Left forelimb (tissue), 1 donor: ENCODE measurements at places on chromosomes 7 and 10.

DNA sequence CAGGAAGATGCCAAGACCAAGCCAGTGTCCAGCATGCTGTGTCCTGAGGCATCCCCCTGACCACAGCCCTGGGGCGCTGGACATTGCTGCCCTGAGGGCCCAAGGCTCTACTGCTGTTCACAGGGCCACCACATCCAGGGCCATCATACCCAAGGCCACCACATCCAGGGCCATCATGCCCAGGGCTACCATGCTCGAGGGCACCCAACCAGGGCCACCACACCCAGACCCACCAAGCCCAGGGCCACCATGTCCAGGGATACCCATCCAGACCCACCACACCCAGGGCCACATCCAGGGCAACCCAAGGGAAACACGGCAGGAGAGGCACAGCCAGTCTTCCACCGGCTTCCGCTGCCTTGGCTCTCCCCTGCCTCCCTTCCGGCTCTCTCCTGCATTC lies 17.1 kb downstream of the STK32C start:
- no peak for DNase-seq

DNA sequence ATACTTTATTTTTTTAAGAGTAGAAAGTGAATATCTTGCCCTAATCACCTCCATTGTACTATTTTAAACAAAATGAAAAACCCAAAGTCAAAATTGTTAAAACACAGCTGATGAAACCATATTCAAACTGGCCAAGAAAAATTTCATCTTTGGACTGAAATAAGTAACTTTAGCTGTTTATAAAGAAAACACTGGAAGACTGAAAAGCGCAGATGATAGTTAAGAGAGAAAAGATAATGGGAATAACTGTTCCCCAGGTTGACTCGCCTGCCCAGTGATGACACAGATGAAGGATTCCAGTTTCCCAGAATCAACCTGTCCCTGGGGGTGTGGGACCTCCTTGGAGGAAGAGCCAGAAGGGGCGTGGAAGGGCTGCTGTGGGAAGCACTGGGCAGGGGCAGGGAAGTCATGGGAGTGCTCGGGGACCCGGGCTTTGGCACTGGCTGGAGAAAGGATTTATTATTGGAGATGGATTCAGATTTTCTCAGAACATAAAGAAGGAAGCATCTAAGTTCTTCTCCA lies 43.1 kb downstream of the DENND2A start:
- no peak for DNase-seq

DNA sequence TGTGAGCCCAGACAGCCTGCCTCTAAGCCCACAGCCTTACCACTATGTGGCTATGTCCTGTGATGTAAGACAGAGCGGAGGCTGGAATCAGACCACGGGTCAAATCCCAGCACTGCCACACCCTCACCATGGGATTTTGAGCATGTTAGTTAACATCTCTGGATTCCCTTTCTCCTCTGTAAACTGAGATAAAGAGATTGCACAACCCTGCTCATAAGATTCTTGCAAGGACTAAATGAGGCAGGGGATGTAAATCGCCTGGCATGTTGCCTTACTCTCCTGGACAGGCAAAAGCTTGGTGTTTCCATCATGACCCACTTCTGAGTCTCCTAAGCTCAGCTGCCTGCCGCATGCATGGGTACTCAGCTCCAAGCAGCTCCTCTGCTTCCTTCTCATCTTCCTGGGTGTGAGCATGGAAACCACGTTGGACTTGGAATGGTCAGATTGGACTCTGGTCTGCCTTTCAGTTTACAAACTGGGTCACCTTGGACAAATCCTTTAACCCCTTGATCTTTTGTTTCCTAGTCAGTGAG lies 41.3 kb upstream of the MTURN start:
- DNase-seq: no peak

DNA sequence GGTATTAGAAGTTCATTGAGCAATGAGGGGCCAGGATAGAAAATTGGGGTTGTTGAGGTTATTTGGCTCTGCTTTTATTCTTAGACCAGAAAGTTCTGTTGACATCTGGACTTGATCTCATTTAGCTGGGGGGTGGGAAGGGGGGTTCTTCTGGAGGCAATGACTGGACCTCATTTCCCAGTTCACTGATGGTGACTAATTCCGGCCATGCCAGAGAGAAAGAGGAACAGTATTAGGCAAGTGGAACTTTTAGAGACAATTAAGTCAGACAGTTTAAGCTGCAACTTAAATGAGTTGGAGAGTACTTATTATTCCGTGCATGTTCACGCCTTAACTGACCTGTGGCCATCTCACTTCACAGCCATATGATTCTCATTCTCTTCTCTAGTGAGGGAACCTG lies 512.5 kb downstream of the REEP3 start:
- DNase-seq: no peak

DNA sequence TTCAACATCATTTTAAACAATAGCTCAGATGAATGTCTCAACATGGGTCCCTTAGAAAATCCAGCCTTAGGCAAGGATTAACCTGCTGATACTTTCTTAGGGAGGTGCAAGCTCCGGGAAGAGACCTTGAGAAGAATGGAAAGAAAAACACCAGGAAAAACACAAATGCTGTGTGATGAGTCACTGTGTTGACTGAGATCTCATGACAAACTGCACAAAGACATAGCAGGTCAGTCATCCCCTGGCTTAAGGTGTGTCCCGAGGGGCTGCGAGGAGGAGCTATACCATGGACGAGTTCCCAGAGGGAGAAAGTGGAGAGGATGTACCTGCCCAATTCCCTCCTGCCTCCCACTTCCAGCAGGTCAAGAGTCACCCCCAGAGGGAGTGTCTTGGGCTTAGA lies 98.0 kb downstream of the TEX36 start:
- DNase-seq: no peak

GRCh38 chr7:28083998-28084985 lies 96.3 kb downstream of the JAZF1 start:
- DNase-seq: no peak

- no peak for DNase-seq
Observed at GRCh38 chr10:68208424-68209042, 23.4 kb downstream of the ATOH7 start.

DNA sequence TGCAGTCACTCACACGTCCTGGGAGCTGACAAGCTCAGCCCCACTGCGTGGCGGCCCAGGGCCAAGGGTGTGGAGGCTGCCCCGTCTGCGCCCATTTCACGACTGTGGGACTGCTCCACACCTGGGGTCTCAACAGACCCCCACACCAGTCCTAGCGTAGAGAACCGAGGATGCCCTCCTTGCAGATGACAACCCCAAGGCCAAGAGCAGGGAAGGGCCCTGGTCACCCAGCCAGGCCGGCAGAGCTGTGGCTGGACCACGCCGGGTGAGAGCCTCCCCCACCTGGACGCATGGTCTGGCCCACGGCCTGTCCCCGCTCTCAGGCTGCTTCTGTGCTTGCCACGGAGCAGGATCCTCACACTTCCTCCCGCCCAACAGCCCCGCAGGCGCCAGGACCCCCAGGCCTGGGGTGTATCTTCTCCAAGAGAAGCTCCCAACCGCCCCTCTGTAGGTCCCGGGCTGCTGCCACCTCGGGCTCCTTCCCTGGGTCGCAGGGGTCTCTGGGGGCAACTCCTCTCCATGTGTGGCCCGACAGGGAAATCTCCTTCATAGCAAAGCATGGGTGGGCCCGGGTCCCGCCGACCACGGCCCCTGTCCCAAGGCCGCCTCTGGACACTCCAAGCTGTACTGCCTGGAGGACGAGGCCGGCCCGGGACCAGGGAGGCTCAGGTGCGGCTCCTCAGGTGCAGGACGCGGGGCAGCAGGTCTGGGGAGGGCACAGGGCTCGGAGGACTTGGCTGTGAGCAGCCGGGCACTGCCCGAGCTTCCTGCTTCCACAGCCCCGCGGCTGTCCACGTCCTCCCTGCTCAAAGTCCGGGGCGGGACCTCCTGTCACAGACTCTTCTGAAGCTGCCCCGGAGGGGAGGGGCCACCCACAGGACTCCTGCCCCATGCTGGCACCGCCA lies 88.8 kb downstream of the FOXL3 start:
- peak; percentile 62 for DNase-seq

DNA sequence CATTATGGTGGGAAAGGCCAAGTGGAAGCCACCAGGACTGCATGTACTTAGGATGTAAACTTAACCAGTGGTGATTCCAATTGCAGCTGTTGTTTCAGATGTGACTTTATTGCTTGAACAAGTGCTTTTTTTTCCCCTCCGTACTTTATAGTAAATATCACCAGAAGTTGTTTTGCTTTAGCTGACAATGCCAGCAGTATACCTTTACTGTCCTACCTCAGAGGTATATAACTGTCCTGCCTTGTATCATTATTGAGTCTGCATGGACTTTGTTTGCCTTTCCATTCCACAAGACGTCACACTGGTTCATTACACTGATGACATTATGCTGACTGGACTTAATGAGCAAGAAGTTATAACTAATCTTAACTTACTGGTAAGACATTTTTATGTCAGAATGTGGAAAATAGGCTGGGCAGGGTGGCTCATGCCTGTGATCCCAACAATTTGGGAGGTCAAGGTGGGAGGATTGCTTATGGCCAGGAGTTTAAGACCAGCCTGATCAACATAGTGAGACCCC lies 77.1 kb upstream of the RAB18 start:
- no peak for DNase-seq

GRCh38 chr10:9608602-9609001 lies 1409.1 kb upstream of the CELF2 start:
- DNase-seq: no peak

GRCh38 chr7:131071786-131072504 lies 255.7 kb upstream of the MKLN1 start:
- DNase-seq: no peak

DNA sequence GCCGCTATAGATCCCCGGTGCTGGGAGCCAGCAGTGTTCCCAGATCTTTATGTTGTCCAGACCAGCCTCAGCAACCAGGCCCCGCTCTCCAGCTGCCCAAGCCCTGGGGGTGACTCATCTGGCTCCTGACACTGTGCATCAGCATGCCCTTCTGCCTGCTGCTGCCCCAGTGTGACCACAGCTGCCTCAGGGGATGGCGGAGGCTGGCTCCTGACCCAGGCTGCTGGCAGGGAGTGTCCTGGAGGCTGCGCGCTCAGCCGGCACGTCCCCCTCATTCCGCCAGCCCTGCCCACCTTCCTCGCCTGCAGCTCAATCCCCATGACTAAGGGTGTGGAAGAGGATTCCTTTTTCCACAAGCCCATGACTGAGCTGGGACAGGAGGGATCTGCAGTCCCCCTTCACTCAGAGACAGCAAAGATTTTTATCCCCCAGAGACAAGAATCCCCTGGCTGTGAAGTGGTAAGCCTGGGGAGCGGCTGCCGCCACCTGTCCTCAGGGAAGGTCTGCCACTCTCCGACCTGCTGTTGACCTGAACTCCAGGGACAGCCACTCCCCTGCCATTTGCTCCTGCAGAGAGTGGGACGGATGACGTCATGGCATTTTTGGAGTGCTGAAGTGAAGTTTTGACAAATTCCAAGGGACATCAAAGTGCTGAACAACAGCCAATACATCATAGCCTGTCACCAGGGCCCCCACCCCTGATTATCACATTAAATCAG lies 182.8 kb upstream of the BMPER start:
- no peak for DNase-seq

- DNase-seq: no peak
Observed at GRCh38 chr10:133075346-133076137, 12.2 kb upstream of the ADGRA1 start.

DNA sequence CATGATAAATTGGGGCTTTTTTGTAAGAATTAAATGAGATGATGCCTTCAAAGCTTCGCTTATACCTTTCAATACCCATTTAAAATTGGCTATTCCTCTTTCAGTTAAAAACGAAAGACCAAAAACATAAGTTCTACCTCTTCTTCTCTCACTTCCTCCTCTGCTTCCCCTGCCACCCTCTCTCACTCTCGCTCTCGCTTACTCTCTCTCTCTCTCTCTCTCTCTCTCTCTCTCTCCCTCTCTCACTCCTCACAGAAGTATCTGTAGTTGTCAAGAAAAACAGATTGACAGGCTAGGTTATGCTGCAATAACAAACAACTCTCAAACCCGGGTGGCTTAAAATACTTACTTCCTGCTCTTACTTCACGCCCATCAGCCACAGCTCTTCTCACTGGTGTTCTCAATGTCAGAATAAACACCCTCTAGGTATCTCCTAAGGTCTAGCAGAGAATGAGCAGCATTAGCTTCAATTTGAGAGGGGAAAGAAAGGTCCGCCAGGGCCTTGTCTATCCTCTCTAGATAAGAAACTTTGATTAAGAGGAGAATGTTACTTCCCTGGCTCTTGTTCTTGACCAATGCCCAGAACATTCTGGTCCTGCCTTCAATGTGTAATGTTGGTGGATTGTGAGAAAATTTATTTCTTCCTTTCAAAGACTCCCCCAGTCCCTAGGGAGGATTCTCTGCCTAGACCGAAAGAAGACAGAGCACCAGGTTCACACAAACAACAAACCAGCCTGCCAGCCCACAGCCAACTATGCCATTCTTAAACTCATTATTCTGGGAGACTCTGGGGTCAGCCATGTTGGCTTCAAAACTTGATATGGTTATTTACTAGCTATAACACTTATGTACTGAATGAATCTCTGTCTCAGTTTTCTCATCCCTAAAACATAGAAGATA lies 1028.7 kb downstream of the XPNPEP1 start:
- DNase-seq: no peak

GRCh38 chr10:52011118-52011517 lies 303.0 kb upstream of the DKK1 start:
- no peak for DNase-seq

DNA sequence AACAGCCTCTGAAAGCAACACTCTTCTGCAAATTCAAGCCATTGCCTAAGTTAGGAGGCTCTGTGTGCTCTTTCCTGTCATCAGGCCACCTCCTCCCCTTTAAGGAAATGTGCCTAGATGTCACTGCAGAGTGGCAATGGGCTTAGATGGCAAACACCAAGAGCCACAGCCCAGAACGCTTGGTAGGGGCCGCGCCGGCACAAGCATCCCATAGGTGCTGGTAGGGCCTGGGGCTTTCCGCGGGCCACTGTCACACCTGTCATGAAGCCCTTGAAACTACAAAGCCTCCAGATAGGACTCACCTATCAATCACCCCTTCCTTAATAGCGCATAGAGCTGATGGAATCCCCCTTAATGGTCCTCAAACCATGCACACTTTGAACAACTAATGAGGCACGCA lies 299.9 kb downstream of the GRID1 start:
- no peak for DNase-seq
